ENCODE measurements at places on chromosomes 2 and 18. TPM values are rescaled to one million over a fixed set of nuclear protein-coding genes. Genes with fewer than 3 reads are reported as not detected.

COPS9 gene
- 618 TPM for polyA plus RNA-seq

LIMS4 gene
- 2.2 TPM for polyA plus RNA-seq

LCT gene
- polyA plus RNA-seq: not detected

B4GALT6 gene
- polyA plus RNA-seq: 4.1 TPM

LINC00305 gene
- polyA plus RNA-seq: not detected

SERPINB10 gene
- polyA plus RNA-seq: not detected

PAX8 gene
- 0.05 TPM for polyA plus RNA-seq

HNMT gene
- 13.7 TPM for polyA plus RNA-seq

COPS8 gene
- 76.4 TPM for polyA plus RNA-seq

ITPRID2 gene
- polyA plus RNA-seq: 27.8 TPM

ESPNL gene
- polyA plus RNA-seq: 0.79 TPM

CMPK2 gene
- polyA plus RNA-seq: 2.7 TPM

TTN gene
- polyA plus RNA-seq: 266 TPM

PHLPP1 gene
- polyA plus RNA-seq: 1.7 TPM

MATN3 gene
- polyA plus RNA-seq: 0.29 TPM

ZNF521 gene
- 7.2 TPM for polyA plus RNA-seq

ACOXL gene
- polyA plus RNA-seq: 0.02 TPM

FTCDNL1 gene
- 1.7 TPM for polyA plus RNA-seq

TRAPPC12 gene
- 125 TPM for polyA plus RNA-seq

REG3A gene
- 0.41 TPM for polyA plus RNA-seq

POTEJ gene
- 0.02 TPM for polyA plus RNA-seq

ABCG8 gene
- polyA plus RNA-seq: not detected

RAB6C gene
- 0.07 TPM for polyA plus RNA-seq

CXCR4 gene
- polyA plus RNA-seq: 3.8 TPM

KIDINS220 gene
- 17.3 TPM for polyA plus RNA-seq

CNDP1 gene
- polyA plus RNA-seq: 0.05 TPM

AQP12B gene
- polyA plus RNA-seq: not detected

PSD4 gene
- 1.0 TPM for polyA plus RNA-seq

RGPD4 gene
- not detected for polyA plus RNA-seq

MYO5B gene
- 4.5 TPM for polyA plus RNA-seq

ACVR2A gene
- polyA plus RNA-seq: 3.3 TPM

FOXD4L1 gene
- polyA plus RNA-seq: 0.07 TPM

NLRC4 gene
- 0.41 TPM for polyA plus RNA-seq

All from right cardiac atrium (tissue), 5 donors.